ENCODE measurements at places on chromosomes 16 and 17.

GRCh38 chr16:19524616-19525384 is 1.1 kb downstream of the CCP110 start:
- DNase-seq = no peak

DNA sequence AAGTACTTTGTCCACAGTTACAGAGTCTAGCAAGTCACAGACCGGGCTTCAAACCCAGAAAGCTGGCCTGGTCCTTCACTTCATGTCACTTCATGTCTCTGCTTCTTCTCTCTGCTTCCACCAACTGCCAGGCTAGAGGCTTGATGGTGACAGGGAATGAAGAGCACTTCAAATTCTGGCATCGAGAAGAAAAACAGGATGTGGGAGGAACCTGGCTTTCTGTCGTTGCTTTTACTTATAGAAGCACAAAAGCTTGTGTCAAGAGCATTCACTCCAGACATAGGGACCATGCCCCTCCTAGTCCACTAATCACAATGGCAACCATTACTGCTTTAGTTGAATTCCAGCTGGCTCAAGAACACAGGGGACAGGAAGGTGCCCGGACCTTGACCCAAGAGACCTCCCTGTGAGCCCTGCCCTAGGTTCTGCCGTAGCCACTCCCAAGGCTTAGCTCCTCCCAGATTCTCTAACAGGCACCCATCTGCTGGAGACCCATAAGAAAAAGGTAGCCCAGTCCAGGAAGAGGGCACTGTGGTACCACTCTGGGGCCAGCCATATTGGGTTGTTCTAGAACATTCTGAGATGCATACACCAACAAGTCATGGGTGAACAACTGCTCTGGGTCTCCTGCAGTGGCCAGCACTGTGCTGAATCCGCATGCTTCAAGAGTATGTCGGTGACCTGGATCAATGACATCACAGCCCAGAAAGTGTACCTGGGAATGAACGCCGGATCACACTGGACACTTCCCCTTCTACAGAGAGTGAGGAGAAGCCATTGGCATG is 181.8 kb downstream of the C16orf95 start:
- DNase-seq = no peak

- no peak for DNase-seq
Measured at GRCh38 chr17:82089723-82090548, 8.1 kb downstream of the FASN start.

- peak; percentile 54 for DNase-seq
Measured at GRCh38 chr16:67936124-67936879, at the start of gene PSMB10. PSMB10 (minus strand) TSS chr16:67936850; CDS start chr16:67936749, 101 bp downstream.

DNA sequence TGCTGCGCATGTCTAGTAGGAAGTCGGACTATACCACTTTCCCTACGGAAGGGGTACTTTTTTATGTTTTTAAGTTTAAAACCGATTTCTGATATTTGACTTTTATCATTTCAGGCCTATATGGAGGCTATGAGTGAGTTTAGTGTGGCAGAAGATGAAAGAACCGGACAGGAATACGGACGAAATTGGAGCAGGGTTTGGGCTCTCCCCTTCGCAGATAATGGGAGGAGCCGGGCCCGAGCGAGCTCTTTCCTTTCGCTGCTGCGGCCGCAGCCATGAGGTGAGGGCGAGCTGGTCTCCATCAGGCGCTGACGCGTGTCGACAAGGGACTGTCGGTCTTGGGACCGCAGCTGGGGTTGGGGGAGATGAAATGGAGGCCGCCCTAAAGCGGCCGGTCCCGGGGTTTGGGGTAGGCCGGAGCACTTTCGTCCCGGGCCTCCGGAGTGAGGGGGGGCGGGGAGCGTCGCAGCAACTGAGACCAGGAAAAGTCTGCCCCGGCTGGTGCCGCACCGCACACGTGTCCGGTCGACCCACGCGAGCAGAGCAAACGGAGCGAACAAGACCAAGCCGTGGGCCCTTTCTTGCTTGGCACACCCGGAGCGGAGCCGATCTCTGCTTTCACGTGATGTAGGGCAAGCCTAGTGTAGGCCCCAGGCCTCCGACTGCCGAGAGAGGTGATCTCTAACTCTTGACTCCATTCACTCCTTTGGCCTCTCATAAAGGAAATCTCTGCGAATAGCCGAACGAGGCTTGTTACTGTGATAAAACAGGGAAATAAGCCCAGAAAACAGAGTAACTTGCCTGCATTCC is at the start of gene RPL19:
Gene RPL19 (plus strand): TSS at position 214 of the 810 bp plus-strand sequence. CDS start 62 bp downstream, at position 276.
- DNase-seq = peak; percentile 78

- no peak for DNase-seq
Measured at GRCh38 chr16:56607675-56608042, 725 bp upstream of the MT2A start.

DNA sequence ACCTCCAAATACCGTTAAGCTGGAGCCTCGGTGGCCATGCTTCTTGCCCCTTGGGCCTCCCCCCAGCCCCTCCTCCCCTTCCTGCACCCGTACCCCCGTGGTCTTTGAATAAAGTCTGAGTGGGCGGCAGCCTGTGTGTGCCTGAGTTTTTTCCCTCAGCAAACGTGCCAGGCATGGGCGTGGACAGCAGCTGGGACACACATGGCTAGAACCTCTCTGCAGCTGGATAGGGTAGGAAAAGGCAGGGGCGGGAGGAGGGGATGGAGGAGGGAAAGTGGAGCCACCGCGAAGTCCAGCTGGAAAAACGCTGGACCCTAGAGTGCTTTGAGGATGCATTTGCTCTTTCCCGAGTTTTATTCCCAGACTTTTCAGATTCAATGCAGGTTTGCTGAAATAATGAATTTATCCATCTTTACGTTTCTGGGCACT is 928 bp downstream of the HBA1 start:
- no peak for DNase-seq

DNA sequence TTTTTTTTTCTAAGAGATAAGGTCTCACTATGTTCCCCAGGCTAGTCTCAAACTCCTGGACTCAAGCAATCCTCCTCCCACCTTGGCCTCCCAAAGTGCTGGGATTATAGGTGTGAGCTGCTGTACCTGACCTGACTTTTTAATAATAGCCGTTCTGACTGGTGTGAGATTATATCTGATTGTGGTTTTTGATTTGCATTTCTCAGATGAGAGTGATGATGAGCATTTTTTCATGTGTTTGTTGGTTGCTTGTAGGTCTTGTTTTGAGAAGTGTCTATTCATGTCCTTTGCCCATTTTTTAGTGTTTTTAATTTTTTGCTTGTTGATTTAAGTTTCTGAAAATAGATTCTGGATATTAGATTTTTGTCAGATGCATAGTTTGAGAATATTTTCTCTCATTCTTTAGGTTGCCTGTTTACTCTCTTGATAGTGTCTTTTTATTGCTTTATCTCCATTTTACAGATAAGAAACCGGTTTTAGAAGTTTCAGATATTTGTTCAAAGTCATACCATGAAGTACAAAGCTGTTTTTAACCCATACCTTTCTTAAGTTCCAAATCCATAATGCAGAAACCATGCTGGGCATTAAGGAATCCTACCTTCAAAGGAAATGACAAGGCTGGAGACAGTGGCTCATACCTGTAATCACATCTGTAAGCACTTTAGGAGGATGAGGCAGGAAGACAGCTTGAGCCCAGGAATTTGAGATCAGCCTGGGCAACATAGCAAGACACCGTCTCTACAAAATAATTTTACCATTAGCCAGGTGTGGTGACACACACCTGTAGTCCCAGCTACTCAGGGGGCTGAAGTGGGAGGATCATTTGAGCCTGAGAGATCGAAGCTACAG is 168.4 kb upstream of the TBX2 start:
- DNase-seq = no peak

- DNase-seq = no peak
Measured at GRCh38 chr16:17227278-17227677, 243.5 kb downstream of the XYLT1 start.

- no peak for DNase-seq
Measured at GRCh38 chr17:2222901-2223616, 80.5 kb downstream of the SMG6 start.

DNA sequence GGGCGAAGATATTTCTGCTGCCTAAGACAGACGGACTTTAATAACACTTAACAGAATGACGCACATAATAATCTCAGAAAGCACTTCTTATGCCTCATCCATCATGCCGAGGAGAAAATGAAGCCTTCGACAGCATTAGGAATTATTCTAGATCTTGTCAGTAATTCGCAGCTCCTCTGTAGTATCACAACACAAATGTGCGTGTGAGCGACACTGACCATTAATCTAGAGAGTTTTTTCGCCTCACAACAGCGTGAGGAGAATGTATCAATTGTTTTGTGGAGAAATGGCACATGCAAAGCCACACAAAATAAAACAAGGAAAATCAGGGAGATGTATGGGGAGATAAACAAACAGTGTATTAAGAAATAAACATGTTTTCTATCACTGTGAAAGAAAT is 410.2 kb upstream of the PSMD7 start:
- no peak for DNase-seq

- DNase-seq = no peak
Measured at GRCh38 chr16:1839554-1839953, 12.5 kb downstream of the FAHD1 start.

GRCh38 chr17:60301649-60302048 is 90.3 kb downstream of the USP32 start:
- no peak for DNase-seq

- no peak for DNase-seq
Measured at GRCh38 chr16:73339821-73340220, 291.9 kb upstream of the ZFHX3 start.

GRCh38 chr16:66081775-66082366 is 284.6 kb upstream of the CDH5 start:
- no peak for DNase-seq
